Fibroblast of pulmonary artery (primary cell): ENCODE measurements at places on chromosomes 7 and 10.

DNA sequence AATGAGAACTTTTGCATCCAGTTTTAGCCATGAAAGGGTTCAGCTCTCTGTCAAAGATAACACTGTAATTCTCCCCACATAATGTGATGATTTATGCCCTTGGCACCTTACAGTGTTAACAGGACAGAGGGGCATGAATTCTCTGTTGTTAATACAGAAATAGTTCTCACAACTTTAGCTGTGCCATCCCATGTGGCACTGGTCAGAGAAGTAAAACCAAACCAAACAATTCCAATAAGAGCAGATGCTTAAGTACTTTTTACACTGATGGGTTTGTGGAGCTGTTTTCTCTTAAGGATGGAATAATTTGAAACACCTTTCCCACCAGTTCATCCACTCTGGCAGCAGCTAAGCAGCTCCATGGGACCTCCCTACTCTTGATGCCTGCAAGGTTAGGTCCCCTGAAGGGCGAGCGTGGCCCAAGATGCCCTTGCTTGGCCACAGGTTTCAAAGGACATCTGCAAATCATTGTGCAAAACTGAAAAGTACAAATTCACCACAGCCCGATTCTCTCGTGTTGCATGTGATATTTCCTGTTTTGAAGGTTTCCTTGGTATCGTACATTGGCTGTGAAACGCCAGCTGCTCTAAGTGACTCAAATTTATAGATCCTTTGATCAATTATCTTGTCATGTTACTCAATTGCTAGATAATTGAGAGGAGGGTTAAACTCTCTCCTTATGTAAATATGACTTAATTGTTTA, 82.5 kb upstream of the CREB5 start:
- peak; percentile 37 for DNase-seq

DNA sequence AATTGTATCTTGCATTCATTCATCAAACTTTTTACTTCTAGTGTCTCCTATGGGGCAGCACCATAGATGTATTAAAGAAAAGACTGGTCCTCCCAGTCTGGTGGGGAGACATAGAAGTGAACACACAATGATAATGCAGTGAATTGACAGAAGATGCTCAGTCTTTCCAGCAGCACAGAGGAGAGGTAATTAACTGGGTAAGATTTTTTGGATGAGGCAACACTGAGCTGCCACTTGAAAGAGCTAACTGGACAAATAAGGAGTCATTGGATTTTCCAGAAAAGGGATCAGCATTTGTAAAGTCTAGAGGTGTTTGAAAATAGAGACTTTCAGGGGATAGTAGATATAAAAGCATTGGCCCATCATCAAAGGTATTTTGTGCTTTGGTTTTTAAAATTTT, 7.2 kb upstream of the ITPRIP start:
- DNase-seq: no peak

DNA sequence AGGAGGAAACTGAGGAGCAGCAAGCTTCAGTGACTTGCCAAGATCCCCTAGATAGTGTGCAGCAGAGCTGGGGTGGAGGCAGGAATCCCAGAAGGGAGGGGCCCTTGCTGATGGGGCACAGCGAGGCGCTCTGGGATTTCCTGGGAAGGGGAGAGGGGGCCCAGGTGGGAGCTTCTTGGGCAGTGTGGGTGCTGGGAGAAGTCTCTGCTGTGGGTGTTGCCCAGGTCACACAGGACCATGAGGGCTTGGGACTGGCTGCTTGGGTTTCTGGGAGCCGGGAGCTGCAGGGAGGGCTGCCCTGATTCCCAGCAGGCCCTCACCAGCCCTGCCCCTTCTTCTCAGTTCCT, 55.2 kb downstream of the TSPAN15 start:
- no peak for DNase-seq

- no peak for DNase-seq
Measured at GRCh38 chr10:67807855-67808456, 30.0 kb downstream of the DNAJC12 start.
